ENCODE measurements at places on chromosomes 2 and 18.

DNA sequence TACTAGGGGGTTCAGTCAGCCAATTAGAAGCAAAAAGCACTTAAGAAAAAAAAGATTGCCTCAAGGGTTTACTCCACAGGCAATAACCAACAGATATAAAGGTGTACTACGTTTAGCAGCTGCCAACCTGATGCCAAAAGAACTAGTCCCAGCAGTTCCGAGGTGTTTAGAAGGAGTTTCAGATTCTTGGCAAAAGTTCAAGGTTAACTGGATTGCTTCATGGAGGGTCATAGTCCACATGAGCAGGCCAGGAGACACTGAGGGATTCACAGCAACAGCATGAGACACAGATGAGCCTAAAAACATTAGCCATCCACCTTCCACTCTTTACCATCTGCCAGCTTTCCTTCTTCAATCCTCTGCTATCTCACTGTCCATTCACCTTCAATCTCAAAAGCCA lies 4.9 kb upstream of the DNAH7 start:
- no peak for DNase-seq

- DNase-seq = no peak
These were observed 227.8 kb upstream of the RBBP8 start for GRCh38 chr18:22705328-22705727.

- DNase-seq = no peak
These were observed 35.8 kb downstream of the SLC4A3 start for GRCh38 chr2:219663116-219663762.

- DNase-seq = no peak
These were observed 171.5 kb downstream of the MTCL1 start for GRCh38 chr18:8876887-8877286.

DNA sequence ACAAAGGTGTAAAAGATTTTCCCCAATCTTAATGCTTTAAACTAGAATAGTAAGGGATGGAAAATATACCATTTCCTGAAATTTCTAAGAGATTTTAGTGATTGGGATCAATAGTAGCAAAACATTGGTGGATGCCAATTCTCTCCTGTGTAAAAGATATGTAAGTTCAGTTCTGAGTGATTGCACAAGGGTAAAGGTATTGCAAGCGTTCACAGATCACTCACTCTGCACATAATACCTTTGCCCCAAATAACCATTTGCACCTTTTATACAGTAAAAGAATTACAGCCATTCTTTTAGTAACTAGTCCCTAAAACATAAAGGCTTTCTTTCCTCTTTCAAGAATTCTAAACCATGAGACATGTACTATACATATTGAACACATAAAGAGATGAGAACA lies 13.0 kb upstream of the ZCCHC2 start:
- DNase-seq = no peak

GRCh38 chr2:128325611-128326181 lies 7.0 kb upstream of the HS6ST1 start:
- DNase-seq = no peak

- no peak for DNase-seq
These were observed 23.3 kb upstream of the MCM6 start for GRCh38 chr2:135899567-135899966.

- DNase-seq = no peak
These were observed 453 bp downstream of the CABLES1 start for GRCh38 chr18:23135550-23136325.

DNA sequence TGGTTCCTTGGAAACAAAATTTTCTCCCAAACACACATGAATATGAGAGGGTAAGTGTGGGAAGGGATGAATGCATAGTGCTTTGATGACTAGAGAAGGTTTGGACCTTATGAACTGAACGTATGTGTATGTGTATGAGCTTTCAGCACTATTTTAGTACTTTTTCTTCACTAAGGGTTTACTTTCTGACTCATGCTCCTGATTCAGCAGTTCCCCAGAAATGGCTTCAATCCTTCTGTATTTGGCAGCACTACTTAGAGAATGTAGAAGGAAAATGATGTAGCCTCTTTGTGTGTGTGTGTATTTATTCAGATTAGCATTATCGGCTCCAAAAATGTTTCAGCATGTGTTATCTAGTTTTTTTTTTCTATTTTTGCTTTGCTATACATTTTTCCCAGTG lies 22.2 kb downstream of the KCNJ3 start:
- DNase-seq = no peak

DNA sequence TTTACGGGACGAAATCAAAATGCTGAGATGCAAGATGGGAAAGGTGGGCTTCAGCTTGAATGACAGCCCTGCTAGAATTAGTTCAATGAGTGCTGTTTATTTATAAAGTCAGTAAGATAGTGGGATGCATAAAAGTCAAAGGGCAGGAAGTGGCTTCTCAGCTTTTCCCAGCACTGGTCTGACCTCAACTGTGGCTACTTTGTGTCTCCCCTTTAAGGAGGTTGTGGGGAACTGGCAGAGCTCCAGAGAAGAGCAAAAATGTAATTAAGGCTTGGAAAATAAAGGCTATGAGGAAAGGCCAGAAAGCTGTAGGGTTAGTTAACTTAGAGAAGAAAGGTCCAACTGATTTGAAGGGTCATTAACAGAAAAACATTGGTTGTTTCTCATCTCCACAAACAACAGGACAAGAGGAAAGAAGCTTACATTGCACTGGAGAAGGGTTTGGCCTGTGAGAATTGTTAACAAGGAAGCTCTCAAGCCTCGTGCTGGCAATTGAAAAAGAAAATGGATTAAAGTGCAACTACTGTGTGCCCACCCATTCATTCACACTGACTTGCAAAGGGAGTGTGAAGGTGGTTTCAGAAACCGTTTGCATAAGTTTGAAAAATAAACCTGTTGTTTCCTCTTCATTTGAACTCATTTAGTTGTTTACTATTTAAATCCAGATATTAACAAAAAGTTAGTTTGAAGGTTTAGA lies 68.8 kb upstream of the CD28 start:
- DNase-seq = no peak

- DNase-seq = no peak
These were observed 119.8 kb downstream of the LRATD1 start for GRCh38 chr2:14752295-14752694.

DNA sequence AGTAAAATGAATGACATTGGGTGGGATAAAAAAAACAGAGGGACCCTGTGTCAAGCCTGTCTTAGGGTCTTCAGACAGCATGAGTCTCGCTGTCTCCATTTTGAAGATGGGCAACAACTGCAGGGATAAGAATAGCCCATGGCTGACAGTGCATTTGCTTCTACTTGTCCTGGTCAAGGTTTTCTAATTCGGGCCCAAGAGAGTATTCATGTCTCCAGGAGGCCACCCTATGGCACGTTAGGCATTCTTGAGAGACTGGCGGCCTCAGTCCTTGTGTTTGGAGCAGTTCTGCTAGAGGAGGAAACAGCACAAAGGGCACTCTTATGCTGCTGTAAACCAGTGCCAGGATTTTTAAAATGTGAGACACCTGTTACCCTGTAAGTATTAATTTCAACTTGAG lies 9.5 kb upstream of the MYL1 start:
- DNase-seq = no peak

- no peak for DNase-seq
These were observed 474.1 kb downstream of the IRS1 start for GRCh38 chr2:226325526-226325925.

GRCh38 chr2:96763511-96764252 lies 3.0 kb downstream of the CNNM4 start:
- no peak for DNase-seq

GRCh38 chr2:175383286-175383685 lies 201.8 kb upstream of the ATP5MC3 start:
- no peak for DNase-seq

DNA sequence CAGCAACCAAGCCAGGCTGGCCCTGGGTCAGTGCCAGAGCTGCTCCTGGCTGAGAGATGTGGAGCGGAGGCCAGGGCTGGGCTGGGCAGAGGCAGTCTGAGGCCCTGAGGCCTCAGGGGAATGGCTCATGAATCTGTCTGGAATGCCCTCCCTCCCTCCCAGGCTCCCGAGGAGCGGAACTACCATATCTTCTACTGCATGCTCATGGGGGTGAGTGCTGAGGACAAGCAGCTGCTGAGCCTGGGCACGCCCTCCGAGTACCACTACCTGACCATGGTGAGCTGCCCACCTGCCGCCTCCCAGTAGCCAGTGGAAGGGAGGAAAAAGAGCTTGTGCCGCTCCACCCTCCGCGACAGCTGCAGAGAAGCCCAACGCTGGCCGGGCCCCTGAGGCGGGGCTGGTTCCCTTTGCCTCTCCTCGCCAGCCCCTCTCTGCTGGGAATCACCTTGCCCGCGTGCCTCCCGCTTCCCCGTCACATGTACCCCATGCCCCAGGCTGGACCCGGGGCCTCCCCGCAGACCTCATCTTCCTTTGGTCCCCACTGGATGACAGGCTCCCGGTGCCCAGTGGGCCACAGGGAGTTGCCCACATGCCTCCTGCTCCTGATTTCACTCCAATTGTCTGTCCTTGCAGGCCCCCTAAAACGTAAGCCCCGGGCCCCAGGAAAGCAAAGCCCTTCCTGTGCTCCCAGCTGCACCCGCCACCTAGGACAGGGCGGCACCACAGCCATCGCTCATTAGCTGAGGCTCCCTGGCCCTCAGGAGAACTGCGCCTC lies 41.1 kb downstream of the MYO7B start:
- no peak for DNase-seq

GRCh38 chr2:67272195-67272594 lies 124.9 kb upstream of the ETAA1 start:
- no peak for DNase-seq

GRCh38 chr2:107320881-107321280 lies 434.9 kb upstream of the ST6GAL2 start:
- no peak for DNase-seq

DNA sequence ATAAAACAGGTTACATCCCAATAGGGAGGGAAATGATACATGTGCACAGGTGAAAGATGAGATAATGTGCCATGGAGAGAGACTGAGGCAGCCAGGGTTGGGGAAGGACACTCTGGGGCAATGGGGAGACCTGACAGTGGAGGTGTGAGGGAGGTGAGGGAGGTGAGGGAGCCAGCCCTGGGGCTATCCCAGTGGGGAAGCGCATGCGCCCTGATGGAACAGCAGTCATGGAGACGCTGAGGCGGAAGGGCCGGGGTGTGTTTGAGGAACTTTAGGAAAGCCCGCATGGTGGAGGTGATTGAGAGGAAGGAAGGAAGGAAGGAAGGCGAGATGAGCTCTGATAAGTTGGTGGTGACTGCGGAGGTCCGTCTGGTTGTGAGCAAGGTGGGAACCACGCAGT lies 66.5 kb downstream of the CABLES1 start:
- DNase-seq = no peak

GRCh38 chr2:46984642-46985476 lies 69.3 kb upstream of the MCFD2 start:
- DNase-seq = no peak

- DNase-seq = no peak
These were observed 197.2 kb downstream of the HDAC4 start for GRCh38 chr2:239203443-239204135.

DNA sequence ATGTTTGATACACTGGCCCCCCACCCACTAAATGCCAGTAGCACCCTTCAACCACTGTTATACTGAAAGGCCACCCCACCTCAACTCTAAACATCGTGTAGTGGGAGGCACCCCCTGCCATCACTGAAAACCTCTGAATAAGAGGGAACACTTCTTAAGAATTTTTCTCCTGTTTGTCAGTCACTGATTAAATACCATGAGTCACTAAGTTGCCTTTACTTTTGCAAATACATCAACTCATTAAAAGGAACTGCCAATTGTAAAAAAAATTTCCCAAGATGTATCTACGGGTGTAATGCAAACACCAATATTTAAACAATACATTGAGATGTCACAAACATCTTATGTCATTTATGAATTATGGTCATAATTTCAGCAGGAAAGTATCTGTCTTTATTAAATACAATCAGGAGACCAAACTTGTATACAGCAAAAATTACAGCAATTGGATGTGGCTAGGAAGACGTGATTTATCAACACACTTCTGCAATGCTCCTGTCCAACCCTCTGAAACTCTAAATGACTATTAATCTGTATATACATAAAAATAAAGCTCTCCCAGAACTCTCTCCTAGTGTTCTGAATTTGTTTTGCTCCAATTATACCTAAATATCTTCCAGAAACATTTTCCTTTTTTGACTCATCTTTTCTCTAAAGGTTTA lies 144.1 kb upstream of the STK17B start:
- no peak for DNase-seq

DNA sequence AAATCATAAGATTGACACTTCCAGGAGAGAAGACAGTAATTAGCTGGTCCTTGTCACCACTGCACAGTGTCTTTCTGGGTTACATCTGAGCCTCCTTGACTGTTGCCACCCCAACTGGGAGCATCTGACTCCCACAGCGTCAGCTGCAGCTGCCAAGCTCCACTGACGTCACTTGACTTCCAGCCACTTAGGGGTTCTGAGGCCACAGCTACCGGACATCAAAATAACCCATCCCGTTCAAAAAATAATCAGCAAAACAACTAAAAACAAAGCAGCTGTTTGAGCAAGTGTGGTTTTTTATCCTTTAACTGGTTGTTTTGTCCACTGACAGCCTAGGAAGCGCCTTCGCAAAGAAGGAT lies 206.5 kb upstream of the AGAP1 start:
- no peak for DNase-seq

DNA sequence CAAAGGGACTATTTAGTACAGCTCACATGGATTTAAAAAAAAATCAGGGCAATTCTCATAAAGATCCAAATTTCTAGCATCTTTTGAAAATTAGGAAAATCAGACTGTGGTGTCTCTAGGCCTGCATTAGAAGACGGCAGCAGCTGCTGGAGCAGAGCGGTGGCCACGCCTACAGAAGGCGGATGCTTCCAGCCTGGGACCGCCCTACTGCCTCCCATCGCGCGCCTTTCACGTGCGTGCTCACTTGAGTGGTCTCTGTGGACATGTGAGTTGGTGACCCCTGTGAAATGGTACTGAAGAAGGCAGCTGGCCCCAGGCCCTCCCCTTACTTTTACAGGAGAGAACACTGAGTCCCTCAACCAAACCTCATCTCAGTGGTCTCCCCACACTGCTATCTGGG lies 15.2 kb upstream of the ZFP36L2 start:
- DNase-seq = no peak

DNA sequence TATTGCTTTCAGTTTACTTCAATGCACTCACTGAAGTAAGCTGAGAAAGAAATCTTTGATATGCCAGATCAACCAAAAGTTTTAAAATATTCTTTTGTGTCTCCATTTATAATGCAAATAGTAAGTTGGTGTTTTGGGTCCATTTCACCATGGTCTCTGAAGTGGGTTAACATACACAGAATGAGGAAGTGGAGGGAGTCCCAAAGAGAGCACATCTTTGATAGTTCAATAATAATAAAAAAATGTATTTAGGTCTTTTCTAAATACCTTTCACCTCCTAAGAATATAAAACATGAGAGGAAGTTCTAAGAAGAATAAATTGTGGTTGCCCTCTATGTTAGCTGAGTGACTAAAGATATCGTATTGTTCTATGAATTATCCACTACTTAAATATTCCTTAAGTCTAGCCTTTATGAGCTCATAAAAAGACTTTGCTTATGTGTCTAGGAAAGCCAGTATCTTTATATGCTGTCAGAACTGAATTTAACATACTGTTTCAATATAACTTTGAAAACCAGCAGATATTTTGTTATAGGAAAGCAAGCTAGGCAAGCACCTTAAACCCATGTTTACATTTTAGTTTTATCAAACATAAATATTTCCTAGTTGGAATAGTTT lies 148.7 kb upstream of the ZEB2 start:
- no peak for DNase-seq

Data from esophagus squamous epithelium (tissue), 5 donors.